IMR-90 (cell line): ENCODE measurements at places on chromosomes 12 and 14. TPM values are rescaled to one million over a fixed set of nuclear protein-coding genes. Genes with fewer than 3 reads are reported as not detected.

The SCFD1 gene
- 74.0 and 143 TPM in 2 replicates for total RNA-seq

The DAD1 gene
- total RNA-seq: 396 and 449 TPM in 2 replicates

The MIP gene
- total RNA-seq: not detected in 2 replicates

The C12orf54 gene
- not detected in 2 replicates for total RNA-seq

The ZDHHC22 gene
- not detected in 2 replicates for total RNA-seq

The BMP4 gene
- 2.8 and 3.4 TPM in 2 replicates for total RNA-seq

The NKX2-1 gene
- total RNA-seq: not detected in 2 replicates

The TSFM gene
- total RNA-seq: 10.8 and 11.5 TPM in 2 replicates

The LGR5 gene
- not detected in 2 replicates for total RNA-seq

The EML5 gene
- total RNA-seq: 22.2 and 34.7 TPM in 2 replicates

The SLC7A8 gene
- not detected in 2 replicates for total RNA-seq

The PHC1 gene
- total RNA-seq: 9.1 and 9.7 TPM in 2 replicates

The OTX2 gene
- not detected in 2 replicates for total RNA-seq

DNA sequence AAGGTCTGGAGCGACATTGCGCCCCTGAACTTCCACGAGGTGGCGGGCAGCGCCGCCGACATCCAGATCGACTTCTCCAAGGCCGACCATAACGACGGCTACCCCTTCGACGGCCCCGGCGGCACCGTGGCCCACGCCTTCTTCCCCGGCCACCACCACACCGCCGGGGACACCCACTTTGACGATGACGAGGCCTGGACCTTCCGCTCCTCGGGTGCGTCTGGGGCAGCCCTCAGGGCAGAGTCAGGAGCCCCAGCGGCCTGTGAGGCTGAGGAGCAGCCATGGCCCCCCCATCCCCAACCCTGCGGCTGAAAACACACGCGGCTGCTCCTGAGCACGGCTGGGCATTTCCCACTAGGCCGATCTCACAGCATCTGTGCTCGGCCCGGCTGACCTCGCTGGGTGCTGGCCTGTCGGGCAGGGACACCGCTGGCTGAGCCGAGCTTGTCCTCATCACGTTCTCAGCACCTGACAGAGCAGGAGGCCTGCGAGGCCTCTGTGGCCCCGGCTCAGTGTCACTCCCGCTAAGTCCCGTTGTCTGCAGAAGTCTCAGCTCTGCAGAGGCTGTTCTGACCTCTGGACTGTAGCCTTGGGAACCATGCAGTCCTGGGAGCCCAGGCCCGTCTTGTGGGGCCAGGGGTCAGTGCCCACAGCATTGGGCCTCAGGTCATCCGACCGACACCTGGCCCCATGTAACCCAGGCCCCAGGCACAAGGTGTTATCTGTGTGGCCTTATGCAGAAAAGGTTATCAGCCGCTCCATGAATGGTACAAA, 12.6 kb downstream of the MMP17 start:
- no peak for DNase-seq

DNA sequence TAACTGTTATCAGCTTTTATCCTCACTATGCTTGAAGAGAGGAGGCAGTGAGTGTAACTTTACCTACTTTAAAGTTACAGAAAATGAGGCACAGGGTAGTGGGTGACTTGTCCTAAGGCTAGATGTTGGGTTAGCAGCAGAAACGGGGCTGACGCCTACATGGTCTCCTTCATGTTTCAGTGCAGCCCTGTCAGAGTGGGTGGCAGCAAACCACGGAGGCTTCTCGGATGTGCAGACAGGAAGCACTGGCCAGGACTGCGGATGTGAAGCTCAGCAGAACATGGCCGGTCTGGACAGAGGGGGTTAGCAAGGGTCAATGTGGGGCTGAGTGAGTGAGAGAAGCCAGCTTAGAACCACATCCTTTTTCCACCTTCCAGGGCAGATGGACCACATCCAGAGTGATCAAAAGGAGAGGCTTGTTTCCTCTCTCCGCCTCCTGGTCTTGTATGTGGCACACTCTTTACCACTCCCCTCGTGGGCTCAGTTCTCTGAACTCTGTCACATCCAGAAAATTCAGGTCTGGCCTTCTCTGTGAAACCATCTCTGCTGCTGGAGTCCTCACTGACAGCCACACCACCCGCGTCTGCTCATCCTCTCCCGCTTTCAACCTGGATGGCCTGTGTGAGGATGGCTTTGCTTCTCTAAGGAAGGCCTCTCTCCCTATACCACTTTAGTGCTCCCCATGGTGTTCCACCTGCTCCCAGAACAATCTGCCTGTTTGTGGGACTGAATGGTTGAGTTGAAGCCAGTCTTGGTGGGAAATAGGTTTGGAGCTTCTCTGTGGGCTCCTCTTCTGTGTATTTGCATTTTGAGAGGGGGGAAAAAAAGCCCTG, 14.1 kb downstream of the SUSD6 start:
- DNase-seq: peak; percentile 66

- DNase-seq: no peak
Observed at GRCh38 chr14:58796242-58797009, 158.7 kb downstream of the DACT1 start.

GRCh38 chr12:47725893-47726292, 603 bp upstream of the ENDOU start:
- DNase-seq: peak; percentile 89

DNA sequence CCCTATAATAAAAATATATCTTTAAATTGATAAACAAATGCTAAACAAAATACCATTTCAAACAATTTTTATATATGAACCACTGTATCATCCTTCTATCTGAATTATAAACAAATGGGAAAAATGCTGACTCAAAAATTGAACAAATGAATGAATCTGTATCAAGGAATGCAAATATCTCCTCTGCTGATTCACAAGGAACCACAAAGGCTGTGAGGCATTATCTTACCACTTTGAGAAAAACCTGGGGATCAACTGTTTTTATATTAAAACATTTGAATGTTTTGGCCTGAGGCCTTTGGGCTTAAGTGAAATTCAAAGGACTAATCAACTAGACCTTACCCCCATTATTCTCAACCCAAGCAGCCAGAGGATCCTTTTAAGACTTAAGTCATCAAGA, 86.3 kb downstream of the EML5 start:
- peak; percentile 70 for DNase-seq

DNA sequence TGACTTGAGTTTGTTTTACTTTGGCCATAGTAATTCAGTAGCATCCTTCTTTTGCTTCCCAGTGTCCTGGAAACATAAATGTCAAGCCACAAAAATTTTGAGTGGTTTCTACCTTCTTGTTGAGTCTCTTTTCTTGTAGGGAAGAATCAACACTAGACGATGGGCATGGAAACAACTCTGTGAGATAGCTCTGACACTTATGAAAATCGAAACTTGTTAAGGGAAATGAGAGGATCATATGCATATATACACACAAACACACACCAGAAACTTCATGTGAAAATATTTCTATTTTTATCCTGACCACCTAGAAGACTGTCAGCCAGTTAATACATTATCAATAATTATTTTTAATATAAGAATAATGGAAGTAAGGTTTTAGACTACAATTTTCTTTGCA, 1247.3 kb upstream of the FLRT2 start:
- DNase-seq: no peak

DNA sequence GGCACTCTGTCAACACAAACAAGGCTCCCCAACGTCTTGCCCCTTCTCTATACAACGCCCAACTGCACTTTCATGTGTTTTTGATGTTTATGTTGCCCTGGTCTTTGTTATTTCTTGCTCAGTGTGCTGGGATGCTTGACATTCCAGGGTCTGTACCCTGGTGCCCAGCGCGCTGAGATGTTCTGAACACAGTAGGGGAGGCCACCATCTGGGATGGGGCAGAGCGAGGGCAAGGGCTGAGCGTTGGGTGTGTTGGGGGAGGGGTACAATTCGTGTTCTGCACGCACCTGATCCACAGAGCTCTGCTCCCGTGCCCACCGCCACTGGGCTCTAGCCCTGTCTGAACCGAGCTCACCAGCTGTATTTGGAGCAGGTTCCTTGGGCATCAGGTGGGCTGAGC, 52.9 kb downstream of the ISCA2 start:
- DNase-seq: no peak

DNA sequence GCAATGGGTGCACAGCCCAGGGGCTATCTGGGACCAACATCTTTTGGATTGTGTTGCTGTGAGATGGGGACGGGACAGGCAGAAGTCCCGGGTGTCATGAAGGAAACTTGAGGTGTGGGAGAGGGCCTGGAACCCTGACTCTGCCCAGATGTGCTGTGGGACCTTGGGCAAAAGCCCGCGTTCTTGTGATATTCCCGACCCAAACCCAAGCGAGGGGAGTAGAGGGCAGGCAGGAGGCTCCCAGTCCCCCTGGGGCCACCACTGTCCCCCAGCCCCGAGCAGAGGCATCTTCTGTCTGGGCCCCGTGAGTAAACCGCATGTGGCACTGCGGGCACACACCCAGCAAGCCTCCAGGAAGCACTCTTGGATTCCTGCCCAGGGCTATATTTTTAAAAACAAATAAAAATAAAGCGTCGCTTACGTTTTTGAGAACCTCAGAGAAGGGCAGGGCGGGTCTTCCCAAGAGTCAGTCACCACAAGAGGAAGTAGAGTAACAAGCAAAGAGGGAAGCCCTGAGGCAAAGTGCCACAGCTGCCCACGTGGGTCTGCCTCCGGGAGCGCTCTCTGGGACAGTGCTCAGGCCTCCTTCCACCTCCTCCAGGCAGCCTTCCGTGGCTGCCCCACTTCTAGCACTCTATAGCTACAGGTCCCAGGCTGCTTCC, 39.5 kb downstream of the BEGAIN start:
- peak; percentile 21 for DNase-seq

DNA sequence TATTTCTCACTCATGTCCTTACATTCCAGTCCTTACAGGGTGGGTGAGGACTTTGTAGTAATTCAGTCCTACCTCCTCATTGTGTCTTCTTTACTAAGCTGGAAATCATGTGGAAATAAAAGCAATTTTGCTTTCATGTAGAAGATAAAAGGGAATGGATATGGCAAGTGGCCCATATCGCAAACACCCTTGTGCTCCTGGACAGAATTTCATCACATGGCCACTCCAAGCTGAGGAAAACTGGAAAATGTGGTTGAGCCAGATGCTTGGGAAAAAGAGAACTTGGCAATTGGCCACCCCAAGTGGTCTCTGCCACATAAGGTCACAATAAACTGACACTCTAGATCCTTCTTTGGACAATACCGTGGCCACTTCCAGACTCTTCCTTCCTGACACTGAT, 64.2 kb upstream of the IFNG-AS1 start:
- no peak for DNase-seq

- no peak for DNase-seq
Observed at GRCh38 chr14:25092258-25092740, 42.4 kb upstream of the STXBP6 start.

GRCh38 chr12:78530100-78530765, 334.3 kb upstream of the SYT1 start:
- peak; percentile 38 for DNase-seq

GRCh38 chr14:98008381-98009113, 1211.4 kb downstream of the VRK1 start:
- DNase-seq: no peak

- no peak for DNase-seq
Observed at GRCh38 chr12:77537663-77538062, 293.0 kb upstream of the NAV3 start.

DNA sequence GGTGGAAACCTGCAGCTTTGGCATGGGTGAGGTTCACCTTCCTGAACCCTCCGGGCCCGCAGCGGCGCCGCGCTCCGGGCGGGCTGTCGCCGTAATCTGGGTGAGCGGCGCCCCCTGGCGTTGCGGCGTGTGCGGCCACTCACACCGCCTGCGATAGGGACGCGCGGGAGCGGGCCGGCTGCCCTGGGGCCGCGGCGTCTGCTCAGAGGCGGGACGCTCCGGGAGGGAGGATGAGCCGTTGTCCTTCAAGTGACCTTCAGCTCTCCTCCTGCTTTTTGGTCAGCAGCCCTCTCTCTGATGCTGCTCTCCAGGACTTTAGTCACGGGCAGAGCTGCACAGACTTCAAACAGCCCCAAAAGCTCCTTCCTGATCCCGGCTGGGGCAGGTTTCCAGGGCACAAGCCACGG, 211.7 kb upstream of the FKBP4 start:
- DNase-seq: peak; percentile 36

DNA sequence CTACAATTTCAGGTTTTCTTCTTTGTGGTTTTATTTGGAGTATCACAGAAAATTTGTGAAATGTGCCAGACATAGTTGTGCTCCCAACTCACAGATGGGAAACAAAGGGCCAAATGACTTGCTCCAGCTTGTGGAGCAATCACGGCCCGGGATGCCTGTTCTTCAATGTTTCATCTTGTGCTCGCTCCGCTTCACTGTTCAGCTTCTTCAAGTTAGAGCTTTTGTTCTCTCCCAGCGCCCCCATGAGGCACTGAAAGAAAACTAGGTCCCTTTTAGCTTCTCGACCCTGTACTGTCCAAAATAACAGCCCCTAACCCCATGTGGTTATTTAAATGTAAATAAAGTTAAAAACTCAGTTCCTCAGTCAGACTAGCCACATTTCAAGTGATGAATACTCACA, 187.9 kb upstream of the STXBP6 start:
- peak; percentile 2 for DNase-seq

GRCh38 chr12:53078425-53079225, 565 bp downstream of the SPRYD3 start:
- DNase-seq: peak; percentile 29

- no peak for DNase-seq
Observed at GRCh38 chr14:95052016-95052585, 105.2 kb downstream of the DICER1 start.

- DNase-seq: no peak
Observed at GRCh38 chr12:17108877-17109541, 503.0 kb upstream of the LMO3 start.

DNA sequence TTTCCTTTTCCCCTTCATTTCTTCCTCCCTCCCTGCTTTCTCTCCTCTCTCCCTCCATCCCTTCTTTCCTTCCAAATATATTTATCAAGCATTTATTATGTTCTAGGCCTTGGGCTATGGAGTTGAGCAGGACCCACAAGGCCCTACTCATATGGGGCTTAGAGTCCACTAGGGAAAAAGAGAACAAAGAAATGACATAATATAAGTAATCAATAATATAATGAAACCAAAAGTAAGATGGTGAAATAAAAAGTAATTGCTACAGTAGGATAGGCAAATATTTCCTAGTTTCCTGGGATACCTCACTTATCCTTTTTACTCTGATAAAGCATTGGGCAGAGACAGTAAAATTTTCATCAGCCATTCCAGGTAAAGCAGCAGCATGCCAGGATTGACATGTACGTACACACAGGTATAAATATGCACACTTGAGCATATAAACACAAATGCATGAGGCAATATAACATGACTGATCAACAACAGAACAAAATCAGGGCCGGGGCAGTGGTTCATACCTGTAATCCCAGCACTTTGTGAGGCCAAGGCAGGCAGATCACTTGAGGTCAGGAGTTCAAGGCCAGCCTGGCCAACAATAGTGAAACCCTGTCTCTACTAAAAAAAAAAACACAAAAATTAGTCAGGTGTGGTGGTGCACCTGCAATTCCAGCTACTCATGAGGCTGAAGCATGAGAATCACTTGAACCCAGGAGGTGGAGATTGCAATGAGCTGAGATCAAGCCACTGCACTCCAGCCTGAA, 35.5 kb upstream of the CSRP2 start:
- no peak for DNase-seq
